ENCODE measurements at places on chromosomes 3 and 15.

DNA sequence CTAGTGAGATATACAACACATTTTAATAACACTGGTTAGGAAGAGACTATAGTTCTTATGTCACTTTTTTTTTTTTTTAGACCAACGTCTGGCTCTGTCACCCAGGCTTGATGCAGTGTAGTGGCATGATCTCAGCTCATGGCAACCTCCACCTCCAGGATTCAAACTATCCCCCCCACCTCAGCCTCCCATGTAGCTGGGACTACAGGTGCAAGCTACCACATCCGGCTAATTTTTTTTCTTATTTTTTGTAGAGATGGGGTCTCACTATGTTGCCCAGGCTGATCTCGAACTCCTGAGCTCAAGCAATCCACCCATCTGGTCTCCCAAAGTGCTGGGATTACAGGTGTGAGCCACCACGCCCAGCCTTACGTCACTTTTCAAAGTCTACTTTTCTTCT is 100.8 kb downstream of the FOXP1 start:
- no peak for DNase-seq

- DNase-seq = no peak
These were observed 139.0 kb downstream of the CTNNB1 start for GRCh38 chr3:41338276-41338675.

DNA sequence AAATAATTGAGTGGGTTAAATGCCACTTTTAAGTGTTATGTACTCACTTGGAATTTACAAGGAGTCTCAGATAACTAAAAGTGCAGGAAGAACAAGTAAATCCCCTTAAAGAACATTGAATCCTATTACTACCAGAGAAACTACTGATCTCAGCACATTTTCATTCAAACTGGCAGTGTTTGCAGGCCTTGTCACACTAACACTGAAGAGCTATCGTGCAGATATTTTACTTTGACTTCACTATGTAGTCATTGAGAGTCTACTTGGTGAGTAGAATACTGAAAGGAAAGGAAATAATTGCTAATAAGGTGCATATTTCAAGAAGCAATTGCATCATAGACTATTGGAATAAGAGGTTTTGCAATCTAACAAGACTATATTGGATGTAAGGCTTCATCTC is 721.4 kb upstream of the CBLB start:
- no peak for DNase-seq

- DNase-seq = no peak
These were observed 54.8 kb upstream of the SYN2 start for GRCh38 chr3:11949351-11949750.

- DNase-seq = no peak
These were observed 481.7 kb downstream of the GBE1 start for GRCh38 chr3:81279481-81280379.

- DNase-seq = no peak
These were observed 3.6 kb downstream of the PIAS1 start for GRCh38 chr15:68057758-68058157.
